SK-N-DZ (cell line): ENCODE measurements at places on chromosomes 2 and 18.

GRCh38 chr2:160278879-160279177 is 78.8 kb upstream of the ITGB6 start:
- no peak for DNase-seq

DNA sequence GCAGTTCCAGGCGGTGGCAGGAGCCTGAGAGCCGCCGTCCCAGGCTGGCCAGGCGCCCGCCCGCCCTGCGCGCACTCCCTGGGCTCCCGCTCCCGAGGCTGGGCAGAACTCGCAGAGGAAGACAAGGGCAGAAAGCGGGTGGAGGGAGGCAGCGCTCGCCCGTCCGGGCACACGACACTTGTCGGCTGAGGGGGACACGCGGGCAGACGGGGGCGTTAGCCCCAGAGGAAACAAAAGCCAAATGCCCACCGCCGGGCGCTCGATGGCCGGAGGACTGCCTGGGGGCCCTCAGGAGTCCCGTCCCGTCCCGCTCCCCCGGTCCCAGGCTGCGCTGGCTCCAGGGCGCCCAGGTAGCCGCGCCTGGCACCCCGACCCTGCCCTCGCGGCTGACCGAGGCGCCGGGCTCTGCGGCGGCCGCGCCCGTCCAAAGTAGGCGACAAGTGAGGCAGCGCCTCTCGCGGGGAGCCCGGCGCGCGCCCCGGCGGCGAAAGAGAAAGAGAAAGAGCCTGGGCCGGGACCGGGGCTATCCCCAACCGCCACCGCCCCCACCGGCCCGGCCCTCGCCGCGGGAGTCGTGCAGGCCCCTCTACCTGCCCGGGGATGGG is 491 bp downstream of the L3MBTL4 start:
- no peak for DNase-seq

DNA sequence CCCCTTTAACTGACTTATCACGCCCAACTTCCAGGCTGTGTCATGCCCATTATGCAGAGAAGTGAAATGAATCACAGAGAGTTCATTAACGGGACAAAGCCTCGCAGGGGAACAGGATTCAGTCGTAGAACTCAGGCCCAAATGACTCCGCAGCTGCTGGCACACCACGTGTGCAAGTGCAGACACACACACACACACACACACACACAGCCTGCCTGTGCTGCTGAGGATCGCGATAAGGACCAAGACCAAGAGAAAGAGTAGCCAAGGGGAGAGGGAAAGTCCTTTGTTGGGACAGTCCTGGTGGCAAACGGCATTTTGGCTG is 90.0 kb upstream of the TAF1B start:
- DNase-seq, result no peak

- DNase-seq, result no peak
Observed at GRCh38 chr2:186968277-186968676, 119.3 kb upstream of the ZSWIM2 start.

GRCh38 chr18:6382963-6383362 is 31.7 kb downstream of the L3MBTL4 start:
- DNase-seq, result no peak

DNA sequence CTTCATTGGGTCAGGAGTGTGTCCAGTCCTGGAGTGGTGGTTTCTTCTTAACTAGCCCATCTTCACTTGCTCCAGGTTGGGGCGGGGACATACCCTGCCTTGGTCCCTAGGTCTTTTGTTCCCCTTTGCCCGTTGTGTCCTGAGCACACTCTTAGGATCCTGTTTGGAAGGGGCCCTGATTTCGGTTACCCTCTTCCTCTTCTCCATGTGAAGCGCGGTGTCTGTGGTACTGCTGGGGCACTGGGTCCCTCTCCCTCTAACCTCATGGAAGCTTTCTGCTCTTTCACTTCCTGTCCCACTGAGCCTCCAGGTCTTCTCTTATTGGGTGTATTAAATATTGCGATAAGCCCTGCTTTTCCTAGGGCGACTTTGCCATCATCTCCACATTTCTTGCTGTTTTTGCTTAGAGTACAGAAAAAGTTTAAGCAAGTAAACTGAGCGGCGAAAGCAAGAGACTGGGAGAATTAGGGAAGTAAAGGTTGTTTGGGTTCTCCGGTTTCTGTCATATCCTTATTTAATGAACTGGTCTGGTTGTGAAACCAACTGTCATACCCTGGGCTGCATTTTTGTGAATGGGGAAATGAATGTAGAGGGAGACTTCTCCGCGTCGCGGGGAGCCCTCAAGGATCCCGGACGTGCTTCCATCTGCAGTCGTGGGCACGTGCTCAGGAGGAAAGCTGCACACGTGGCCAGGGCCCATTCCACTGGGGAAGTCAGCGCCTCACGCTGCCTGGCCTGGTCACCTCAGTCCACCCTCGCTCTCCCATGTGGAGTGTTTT is 73.8 kb upstream of the B3GNT7 start:
- DNase-seq, result no peak

DNA sequence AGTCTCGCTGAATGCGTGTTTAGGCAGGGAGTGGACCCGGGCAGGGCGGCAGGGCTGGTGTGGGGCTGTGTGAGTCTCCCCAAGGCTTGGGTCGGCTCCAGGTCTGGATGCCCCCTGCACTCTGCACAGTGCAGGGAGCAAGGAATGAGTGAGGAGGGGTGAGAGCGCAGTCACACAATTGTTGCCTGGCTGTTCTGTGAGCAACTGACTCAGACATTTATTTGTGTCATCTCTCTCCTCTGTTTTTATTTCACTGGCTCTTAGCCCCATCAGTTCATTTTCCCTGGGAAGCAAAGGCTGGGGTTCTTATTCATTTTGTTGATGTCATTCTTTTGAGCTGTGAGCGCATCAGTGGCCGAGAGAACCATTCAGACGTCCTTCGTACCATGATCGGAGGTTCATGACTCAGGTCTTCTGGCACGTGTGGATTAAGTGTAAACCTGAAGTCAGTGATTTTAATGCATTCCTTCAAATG is 61.1 kb downstream of the GATA6 start:
- no peak for DNase-seq

- no peak for DNase-seq
Observed at GRCh38 chr18:48569139-48569914, 30.5 kb downstream of the CTIF start.
